Posterior cingulate gyrus (tissue), 11 donors: ENCODE measurements at places on chromosomes 2 and 18.

- DNase-seq = no peak
Observed at GRCh38 chr2:236545814-236546480, 23.7 kb upstream of the ACKR3 start.

DNA sequence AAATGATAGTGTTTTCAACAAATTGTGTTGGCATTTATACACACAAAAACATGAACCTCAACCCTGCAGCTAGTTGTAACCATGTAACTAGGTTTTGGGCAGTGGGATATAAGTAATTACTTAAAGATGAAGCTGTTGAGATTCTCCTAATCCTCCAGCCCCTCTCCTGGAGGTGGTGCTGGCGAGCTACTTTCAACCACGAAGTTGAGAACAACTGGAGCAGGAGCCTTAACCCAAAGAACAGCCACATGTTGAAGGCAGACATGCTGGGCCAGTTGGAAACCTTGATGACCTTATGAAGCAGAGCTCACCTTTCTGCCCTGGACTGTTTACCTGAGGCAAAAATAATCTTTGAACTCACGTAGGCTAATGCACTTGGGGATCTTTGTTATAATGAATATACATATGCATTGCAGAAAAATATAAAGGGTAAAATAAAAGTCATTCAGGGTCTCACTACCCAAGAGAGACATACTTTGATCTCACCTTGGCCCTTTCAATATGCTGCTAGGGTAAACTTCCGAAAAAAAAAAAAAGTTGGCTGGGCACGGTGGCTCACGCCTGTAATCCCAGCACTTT is 89.6 kb upstream of the NPAS2 start:
- DNase-seq = no peak

- no peak for DNase-seq
Observed at GRCh38 chr2:45722477-45722876, 71.0 kb downstream of the PRKCE start.

- DNase-seq = no peak
Observed at GRCh38 chr2:186460465-186460864, 25.6 kb upstream of the ZC3H15 start.

- no peak for DNase-seq
Observed at GRCh38 chr2:226658555-226658954, 141.1 kb downstream of the IRS1 start.

DNA sequence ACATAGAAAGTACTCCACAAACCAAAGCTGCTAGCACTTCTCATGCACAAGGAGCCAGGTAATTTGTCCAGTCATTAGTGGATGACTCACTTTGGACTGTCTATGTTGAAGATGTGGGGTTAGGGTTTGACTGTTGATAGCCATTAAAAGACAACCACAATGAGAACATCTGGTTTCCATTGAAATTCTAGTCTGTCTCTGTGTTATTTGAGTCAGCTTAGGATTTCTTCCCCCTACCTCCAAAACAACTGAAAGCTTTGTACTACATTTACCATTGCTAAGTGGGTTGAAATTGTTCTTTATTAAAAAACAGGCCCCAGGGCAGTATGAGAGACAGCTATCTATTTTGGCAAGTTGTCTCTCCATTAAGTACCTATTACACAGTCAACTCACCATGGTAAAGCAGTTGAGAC is 50.2 kb upstream of the ANKRD44 start:
- DNase-seq = no peak

- no peak for DNase-seq
Observed at GRCh38 chr2:206379266-206379665, 64.1 kb upstream of the ADAM23 start.

- no peak for DNase-seq
Observed at GRCh38 chr2:63977904-63978303, 41.3 kb downstream of the VPS54 start.

DNA sequence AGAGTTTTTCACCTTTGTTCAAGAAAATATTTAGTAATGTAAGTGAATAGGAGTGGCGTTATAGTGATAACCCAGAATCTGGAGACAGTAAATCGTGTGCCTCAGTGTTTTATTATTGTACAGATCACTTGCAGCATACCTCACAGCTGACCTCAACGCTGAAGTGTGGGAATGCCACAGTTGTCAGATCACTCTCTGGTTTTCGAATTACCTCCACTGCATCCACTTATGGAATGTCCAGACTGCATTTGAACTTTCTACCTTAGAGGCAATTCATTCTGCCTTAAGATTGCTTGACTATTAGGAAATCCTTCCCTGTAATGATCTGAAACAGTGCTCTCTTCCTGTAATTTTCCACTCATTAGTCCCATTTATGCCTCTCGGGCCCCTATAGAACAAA is 164.5 kb upstream of the ALPP start:
- DNase-seq = no peak

GRCh38 chr2:120894966-120895365 is 159.3 kb downstream of the GLI2 start:
- no peak for DNase-seq

DNA sequence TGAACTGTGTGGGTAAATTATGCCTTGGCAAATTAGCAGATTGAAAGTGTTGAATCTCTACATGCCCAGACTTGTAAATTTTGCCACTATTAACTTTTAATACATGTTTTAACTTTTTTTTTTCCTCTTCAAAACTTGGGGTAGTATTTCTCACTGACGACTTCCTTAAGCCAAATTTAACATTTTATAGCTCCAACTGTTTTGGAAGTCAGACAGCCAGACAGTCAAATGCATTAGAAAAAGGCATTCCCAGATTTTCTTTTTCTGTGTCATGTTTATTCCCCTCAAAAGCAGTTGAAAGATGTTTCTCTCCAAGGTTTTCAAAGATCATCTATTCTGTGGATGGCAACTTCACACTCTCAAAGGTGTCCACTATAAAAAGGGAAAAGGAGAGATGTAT is 226.8 kb upstream of the FN1 start:
- DNase-seq = no peak

DNA sequence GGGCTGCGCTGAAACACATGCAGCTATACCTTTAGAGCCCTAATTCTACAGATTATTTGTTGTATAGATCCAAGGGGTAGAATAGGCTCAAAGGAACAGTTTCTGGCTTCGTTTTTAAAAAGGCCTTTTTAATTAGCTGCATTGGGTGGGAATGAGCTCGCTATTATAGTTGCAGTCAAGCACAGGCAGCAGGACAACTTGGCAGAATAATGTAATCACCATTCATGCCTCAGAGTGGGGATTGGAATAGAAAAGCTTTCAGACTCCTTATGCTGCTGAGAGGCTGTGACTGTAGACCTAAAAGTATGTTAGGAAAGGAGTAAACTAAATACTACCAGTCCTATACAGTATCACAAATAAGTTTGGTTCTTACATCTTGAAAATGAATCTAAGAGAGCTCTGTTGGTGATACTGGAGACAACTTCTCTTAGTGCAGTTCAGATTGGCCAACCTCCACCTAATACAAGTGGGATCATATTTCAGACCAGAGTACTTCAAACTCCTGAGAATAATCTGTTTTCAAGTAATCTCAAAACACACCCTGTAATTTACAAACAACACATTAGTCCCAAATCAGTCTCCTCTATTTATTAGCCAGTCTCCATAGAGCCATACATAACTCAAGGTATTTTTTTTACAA is 121.4 kb downstream of the ANTXR1 start:
- DNase-seq = no peak

DNA sequence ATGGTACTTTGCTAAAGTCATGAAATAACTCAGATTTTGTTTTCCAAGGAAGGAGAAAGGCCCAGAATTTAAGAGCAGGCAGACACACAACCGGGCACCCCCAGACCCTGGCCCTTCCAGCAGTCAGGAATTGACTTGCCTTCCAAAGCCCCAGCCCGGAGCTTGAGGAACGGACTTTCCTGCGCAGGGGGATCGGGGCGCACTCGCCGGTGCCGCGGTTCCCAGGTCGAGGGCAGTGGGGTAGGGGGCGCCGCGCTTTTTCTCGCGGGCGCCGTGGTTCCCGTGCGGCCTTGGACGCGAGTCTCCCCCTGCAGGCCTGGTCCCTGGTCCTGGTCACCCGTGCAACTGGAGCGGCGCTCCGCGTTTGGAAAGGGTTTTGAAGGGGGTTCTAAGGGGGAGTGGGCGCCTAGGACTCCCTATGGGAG is 1.2 kb downstream of the ZNF236 start:
- no peak for DNase-seq

DNA sequence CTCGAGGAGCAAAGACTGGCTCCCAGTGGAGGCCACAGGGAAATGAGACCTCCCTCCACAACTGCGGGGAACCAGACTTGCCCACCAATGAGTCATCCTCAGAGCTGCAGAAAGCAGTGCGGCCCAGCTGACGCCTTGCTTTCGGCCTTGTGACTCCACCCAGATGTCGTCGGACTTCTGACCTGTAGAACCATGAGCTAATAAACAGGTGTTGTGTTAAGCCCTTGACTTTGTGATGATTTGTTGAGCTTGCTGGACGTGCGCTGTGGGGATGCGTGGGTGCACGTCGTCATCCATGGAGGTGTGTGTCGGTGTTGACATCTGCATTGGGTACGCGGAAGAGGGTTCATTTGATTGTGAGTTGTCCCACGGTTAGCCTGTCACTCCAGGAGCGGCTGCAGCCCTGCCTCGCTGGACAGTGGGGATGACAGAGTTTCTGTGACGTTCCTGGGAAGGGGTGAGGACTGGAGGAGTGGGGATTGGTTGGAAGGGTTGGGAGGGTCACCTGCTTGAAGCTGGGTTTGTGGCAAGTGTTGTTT is 154.1 kb downstream of the SH3BP4 start:
- DNase-seq = no peak

DNA sequence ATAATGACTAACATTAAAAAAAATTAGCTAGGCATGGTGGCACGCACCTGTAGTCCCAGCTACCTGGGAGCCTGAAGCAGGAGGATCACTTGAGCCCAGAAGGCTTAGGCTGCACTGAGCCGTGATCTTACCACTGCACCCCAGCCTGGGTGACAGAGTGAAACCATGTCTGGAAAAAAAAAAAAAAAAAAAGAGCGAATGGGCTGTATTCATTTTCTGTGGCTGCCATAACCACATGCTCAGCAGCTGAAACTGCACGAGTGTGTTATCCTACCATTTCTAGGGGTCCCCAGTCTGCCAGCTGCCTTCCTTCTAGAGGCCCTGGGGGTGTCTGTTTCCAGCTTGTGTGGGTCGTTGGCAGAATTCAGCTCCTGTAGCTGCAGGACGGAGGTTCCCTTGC is 247.8 kb downstream of the EIPR1 start:
- DNase-seq = no peak

DNA sequence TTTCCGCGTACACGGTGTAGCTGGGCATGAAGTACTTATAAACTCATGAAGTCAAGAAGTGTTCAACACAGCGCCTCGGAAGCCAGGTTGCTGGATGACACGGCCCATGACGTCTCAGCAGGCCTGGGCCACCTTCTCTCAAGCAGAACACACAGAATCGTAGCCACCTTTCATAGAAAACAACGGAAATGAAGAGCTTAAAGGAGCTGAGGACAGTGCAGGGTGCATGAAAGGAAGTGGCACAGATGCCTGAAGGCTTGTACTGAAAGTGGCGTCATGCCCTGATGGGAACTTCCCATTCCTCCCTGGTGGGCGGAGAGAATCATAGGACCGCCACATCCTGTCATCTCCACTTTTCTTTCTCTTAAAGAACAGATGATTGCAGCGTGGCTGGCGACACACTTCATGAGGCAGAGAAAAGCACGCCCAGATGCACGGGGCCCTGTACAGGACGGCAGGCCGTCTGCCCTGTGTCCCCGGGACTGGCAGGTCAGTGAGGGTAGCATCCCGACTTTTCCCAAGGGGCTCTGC is 31.1 kb downstream of the HDAC4 start:
- DNase-seq = no peak

- no peak for DNase-seq
Observed at GRCh38 chr18:75638223-75638775, 210.8 kb upstream of the SMIM21 start.

GRCh38 chr2:112010751-112011150 is 44.3 kb upstream of the TMEM87B start:
- DNase-seq = no peak

DNA sequence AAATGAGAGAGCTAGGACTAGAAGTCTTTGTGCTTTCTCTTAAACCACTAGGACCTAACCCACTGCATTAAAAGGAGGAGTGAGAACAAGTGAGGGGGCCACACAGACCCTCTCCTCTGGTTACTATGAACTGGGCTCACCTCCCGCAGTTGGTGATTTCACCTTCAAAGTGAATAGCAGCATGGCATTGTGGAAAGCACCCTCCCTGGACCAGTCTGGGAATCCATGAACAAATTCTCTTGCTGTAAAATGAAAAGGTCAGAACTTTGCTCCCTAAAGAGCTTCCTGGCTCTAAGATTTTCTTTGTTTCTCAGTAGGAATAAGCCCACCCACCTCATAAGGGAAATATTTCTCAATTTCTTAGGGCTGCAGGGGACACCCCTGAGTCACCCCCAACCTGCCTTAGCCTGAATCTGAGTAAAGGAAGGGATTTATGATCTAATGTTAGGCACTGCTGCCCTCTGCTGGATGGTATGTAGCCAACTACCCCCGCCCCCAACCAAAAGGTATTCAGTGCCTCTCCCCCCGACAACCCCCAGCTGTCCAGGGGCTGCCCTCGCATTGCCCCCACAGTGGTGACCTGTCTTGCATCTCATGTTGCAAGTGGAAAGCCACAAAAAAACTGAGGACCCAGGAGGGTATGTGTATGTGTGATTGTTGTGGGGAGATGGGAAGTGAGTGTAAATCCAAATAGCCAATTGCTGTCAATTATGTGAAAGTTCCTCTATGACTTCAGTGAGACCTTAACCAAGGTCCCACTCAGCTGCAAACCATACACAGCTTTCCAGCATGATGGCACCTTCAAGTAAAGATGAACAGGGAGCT is 230.9 kb upstream of the SLC14A2 start:
- DNase-seq = no peak

DNA sequence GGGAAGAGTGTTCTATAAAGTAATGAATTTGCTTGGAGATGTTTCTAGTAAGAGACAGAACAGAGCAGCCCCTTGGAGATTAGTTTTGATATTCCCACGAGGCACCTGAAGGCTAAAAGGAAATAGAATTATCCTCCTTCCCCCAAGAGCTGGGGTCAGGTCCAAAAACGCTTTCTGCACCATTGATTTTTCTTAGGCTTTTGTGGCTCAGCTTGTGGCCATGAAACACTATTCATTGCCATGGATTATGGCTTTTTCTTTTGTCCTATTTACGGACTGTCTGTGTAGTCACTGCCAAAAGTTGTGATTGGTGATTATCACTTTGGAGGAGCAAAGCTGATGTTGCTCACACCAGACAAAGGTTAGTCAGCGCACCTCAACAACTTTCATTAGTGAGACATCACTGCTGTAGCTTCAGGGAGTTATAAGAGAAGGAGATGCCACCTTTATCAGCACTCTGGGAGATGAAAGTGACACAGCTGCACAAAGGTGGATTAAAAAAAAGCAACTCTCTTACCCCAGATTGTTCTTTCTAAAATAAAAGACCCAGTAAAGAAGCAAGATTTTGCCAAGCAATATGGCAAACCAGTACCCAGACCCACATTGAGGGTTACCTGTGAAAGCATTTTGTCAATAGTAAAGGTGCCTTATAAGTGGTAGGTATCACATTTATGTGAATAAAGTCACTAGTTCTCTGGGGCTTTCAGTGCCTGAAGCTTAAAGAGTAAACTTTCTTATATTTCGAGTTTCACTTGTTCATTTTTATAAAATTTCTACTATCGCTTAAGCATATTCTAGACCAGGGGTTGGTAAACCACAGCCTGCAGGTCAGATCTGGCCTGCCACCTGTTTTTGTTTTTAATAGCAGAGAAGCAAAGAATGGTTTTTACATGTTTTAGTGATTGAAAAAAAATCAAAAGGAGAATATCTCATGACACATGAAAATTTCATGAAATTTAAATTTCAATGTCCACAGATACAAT is 10.6 kb downstream of the CXCR4 start:
- DNase-seq = no peak

- DNase-seq = peak; percentile 70
Observed at GRCh38 chr2:94870440-94871225, 597 bp upstream of the TEKT4 start.

- no peak for DNase-seq
Observed at GRCh38 chr2:159904959-159905305, 106.9 kb upstream of the CD302 start.
